Frontal cortex (tissue), 4 donors: ENCODE measurements at places on chromosomes 7 and 10. TPM values are rescaled to one million over a fixed set of nuclear protein-coding genes. Genes with fewer than 3 reads are reported as not detected.

- DNase-seq, result no peak
Observed at GRCh38 chr7:106476751-106477150, 184.2 kb downstream of the CCDC71L start.

DNA sequence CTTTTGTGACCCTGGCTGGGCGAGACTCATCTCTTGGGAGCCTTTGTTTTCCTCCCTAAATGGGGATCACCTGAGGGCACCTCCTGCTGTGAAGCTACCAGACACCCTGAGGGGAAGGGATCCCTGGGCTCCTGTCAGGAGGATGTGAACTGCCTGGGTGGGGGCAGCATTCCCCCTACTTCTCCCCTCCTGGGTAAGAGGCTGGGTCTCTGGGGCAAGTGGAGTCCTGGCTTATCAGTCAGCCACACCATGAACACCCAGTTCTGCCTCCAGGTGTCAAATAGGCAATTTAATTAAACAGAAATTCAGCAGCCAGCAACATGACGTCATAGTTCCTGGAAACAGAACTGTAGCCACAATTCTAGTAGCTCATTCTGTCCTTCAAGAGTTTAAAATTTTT, 97.7 kb upstream of the RET start:
- DNase-seq, result no peak

DNA sequence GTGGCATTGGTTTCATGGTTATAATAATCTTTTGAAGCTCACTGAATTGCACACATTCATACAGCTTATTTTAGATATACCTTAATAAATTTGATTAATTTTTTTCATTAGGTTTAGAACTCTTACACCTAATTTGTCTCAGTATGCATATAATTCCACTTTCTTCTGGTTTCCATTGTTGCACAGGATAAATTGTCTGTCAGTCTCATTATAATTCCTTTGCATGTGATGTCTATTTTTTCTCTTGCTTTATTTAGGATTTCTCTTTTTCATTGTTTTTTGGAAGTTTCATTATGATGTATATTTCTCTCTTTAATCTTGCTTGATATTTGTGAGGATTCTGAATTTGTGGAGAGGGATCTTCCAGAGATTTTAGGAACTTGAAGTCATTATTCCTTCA, 84.7 kb downstream of the ARL5B start:
- no peak for DNase-seq

- DNase-seq, result no peak
Observed at GRCh38 chr10:33267708-33268107, 66.8 kb downstream of the NRP1 start.

GRCh38 chr7:103605640-103606039, 159.6 kb upstream of the SLC26A5 start:
- DNase-seq, result no peak

GRCh38 chr10:32909456-32909855, 48.6 kb downstream of the ITGB1 start:
- DNase-seq, result no peak

GRCh38 chr7:16904076-16904475, 22.3 kb upstream of the AGR3 start:
- DNase-seq, result no peak

DNA sequence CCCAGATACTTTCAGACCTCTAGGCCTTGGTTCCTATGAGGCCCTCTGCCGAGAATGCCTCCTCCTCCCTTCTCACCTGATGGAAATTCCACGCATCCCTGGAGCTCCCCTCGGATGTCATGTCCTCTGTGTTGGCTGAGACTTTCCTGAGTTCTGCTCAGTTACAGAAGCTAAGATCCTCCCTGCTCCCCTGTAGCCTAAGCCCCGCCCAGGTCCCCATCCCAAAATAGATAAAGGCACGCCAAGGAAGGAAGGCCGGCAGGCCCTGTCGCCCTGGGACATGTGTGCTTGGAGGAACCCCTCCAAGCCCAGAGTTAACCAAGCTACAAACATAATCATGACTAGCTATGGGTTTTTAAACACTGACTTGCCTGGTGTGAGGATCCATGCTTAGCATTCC, 123.5 kb downstream of the SORBS1 start:
- DNase-seq, result no peak

- no peak for DNase-seq
Observed at GRCh38 chr10:43380610-43381222, 9.3 kb downstream of the FXYD4 start.

GRCh38 chr7:46468753-46469356, 547.8 kb upstream of the IGFBP3 start:
- DNase-seq, result no peak

- no peak for DNase-seq
Observed at GRCh38 chr7:56110611-56111010, 4.3 kb upstream of the CHCHD2 start.

- no peak for DNase-seq
Observed at GRCh38 chr7:52547308-52547910, 488.0 kb upstream of the POM121L12 start.

- no peak for DNase-seq
Observed at GRCh38 chr10:93977442-93977841, 16.3 kb upstream of the PLCE1 start.

DNA sequence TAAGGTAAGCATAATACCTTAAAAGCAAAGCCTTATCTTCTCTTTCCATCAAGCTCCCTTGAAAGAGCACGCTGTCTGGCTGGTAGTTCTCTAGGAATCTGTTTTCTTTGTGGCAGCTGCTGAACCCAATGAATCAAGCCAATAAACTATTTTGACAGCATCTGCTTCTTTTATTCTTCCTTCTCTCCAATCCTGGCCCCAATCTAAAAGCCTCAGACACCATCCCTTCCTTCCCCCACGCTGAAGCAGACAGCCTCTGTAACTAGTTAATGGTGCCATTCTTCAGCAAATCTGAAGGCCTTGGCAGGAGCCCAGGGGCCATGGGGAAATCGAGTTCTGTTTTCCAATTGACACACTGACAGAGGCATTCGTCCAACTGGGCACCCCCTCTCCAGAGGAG, 186.6 kb upstream of the LYZL1 start:
- no peak for DNase-seq

The COL28A1 gene
- 0.82 TPM for total RNA-seq

- DNase-seq, result no peak
Observed at GRCh38 chr10:19977097-19977521, 160.9 kb downstream of the PLXDC2 start.

The ADRB1 gene
- 3.3 TPM for total RNA-seq

GRCh38 chr10:17081431-17081830, 48.2 kb downstream of the CUBN start:
- DNase-seq, result no peak

GRCh38 chr10:16481052-16481728, 40.5 kb downstream of the C1QL3 start:
- DNase-seq, result no peak

DNA sequence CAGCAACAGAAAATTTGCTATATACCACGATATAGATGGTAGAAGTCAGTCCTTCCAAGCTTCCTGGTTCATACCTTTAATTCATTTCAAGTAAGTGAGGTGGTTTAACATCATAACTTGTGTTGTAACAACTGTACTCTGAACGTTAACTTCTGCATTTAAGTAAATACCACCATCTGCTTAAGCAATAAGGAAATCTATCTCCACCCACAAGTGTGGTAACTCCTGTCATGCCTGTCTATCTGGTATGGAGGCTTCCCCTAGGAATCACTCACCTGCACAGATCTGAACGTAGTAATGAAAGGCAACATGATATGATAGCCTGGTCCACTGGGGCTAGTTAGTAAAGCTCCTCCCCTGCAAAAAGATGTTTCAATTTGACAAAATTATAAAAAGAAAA, 2.3 kb downstream of the ERLIN1 start:
- DNase-seq, result no peak
